Activated naive CD4-positive, alpha-beta T cell (primary cell): ENCODE measurements at places on chromosomes 6 and 20.

DNA sequence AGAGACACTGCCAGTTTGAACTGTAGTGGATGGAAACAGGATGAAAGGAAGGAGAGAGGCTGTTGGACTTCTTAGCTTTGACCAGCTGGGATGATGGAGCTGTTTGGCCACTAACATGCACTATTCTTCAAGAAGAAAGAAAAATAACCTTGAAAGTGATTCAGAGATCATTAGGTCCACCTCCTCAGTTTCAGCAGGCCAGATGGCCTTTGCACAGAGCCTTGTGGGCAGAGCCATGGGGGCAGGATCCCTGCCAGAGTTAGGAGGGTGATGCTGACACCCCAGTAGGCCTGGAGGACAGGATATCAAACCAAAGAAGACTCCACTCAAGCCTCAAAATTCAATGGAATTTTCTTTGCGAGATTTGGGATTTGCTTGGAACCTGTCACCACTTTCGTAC, 74.5 kb upstream of the TMEM181 start:
- no peak for DNase-seq

- DNase-seq, result no peak
Observed at GRCh38 chr6:167501831-167502385, 177.0 kb downstream of the TTLL2 start.

DNA sequence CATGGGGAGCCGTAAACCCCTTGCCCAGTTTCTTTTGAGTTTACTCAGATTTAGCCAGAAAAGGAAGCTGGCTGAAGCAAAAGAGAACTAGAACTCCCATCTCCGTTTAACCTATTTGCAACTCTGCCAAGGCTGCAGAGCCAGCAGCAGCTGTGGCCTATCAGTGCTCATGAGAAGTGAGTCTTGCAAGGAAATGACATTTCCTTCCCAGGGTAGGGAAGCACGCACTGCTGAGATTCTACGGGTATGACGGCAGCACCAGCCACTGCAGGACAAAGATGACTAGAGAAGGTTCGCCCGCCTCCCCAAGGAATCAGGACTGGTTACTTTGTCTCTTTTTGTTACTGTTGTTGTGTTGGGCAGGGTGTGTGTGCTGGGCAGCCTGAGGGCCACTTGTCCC, 47.6 kb downstream of the PPP1R3G start:
- DNase-seq, result no peak

DNA sequence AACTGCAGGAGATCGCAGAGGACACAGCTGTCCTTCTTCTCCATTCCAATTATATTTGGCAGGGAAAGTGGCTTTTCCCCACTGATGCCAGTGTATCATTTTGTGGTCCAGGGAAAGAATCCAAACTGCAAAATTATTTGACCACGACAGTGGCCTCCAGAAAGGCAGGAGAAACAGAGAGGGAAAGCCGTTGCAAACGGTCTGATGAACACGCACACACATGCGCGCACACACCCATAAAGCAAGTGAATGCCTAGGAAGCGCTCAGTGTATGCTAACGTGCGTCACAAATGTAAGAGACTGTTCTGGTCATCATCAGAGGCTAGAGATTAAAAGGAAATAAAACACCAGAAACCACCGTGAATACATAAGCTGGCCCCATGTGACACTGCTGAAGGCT, 54.0 kb downstream of the NPEPL1 start:
- DNase-seq, result no peak

DNA sequence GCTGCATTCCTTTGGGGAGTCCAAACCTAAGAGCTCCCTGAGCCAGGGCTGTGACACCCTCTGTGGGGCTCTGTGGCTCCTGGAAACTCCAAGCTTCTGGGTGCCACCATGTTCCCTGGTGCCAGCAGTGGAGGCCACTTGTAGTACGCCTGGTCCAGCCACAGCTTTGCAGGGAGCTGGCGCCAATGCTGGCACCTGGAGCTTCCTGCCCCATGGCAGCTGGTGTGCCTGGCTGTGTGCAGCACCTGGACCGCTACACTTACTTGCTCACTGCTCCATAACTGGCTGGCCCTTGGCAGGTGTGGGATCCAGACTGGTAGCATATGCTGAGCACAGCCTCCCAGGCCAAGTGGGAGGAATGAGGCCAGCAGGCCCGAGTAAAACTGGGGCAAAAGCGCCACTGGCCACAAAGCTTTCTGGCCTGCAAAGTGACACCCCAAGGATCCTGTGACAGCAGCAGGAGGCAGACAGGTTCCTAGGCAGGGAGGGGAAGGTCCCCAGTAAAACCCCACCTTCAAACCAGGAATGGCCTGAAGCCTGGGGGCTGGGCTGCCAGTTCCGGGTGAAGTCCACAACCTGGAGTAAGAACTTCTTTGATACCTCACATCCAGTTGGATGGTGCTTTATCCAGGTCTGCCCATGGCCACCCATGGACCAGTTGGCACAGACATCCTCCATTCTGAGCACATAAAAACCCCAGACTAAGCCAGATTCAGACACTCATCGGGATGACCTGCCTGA, 461.0 kb downstream of the TBC1D32 start:
- DNase-seq, result no peak

GRCh38 chr6:47344022-47344421, 34.3 kb upstream of the TNFRSF21 start:
- no peak for DNase-seq

DNA sequence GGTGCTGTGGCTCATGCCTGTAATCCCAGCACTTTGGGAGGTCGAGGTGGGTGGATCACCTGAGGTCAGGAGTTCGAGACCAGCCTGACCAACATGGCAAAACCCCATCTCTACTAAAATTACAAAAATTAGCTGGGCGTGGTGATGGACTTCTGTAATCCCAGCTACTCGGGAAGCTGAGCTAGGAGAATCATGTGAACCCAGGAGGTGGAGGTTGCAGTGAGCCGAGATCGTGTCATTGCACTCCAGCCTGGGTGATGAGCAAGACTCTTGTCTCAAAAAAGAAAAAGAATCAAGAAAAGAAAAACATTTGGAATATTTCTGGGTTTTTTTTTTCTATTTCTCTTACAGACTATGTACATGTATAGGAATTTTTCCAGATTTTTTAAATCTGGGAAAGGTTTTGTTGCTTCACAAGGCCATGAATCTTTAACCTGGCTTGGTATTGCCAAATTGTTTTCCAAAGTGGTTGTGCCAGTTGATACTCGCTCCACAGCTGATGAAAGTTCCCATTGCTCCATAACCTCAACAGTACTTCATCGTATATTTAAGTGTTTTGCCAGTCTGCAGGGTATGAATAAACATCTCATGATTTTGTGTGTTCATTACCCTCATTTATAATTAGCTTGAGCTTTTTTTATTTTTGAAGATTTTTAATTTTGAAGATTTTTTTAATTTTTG, 33.5 kb downstream of the RNF217 start:
- no peak for DNase-seq

DNA sequence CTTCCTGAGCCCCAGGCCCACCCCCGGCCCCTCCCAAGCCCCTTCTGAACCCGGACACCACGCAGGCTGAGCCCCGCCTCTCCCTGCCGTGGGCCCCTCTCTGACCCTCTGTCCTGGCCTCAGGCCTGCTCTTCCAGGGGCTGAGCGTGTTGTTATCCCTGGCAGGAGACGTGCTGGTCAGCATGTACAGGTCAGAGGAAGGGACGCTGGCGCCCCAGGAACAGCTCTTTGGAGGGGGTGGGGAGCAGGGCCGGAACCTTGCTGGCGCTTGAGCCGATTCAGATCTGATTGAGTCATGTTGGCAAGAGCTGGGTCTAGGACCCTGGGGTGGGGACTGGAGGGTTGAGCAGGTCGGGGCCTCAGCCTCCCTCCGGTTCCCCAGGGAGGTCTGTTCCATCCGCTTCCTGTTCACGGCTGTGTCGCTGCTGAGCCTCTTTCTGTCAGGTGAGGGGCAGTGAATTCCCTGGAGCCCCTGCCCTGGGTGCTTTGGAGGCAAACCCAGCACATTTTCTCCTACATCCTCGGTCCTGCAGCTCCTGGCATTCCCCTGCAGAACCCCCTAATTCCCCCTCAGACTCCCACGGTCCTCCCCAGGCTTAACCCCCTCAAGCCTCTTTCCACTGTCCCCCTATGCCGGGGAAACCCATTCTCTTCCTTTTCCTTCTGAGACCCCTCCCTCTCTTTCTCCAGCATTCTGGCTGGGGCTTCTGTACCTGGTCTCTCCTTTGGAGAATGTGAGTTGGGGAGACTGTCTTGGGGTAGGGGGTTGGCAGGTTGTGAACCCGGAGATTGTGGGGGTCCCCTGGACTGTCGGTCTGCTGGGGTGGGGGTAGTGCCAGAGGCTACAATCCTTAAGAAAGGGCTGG, 2.0 kb downstream of the SPAG4 start:
- peak; percentile 27 for DNase-seq
